Right cardiac atrium (tissue), 5 donors: ENCODE measurements at places on chromosomes 3 and 15. TPM values are rescaled to one million over a fixed set of nuclear protein-coding genes. Genes with fewer than 3 reads are reported as not detected.

GRCh38 chr3:53633197-53633787 is 138.9 kb downstream of the CACNA1D start:
- no peak for DNase-seq

- no peak for DNase-seq
Measured at GRCh38 chr3:37945807-37946530, 44.6 kb upstream of the VILL start.

GRCh38 chr3:170301405-170301804 is 56.1 kb upstream of the SKIL start:
- DNase-seq = no peak

- DNase-seq = no peak
Measured at GRCh38 chr3:151753846-151754245, 20.1 kb downstream of the AADACL2 start.

GRCh38 chr3:15206662-15207576 is 873 bp downstream of the CAPN7 start:
- no peak for DNase-seq

DNA sequence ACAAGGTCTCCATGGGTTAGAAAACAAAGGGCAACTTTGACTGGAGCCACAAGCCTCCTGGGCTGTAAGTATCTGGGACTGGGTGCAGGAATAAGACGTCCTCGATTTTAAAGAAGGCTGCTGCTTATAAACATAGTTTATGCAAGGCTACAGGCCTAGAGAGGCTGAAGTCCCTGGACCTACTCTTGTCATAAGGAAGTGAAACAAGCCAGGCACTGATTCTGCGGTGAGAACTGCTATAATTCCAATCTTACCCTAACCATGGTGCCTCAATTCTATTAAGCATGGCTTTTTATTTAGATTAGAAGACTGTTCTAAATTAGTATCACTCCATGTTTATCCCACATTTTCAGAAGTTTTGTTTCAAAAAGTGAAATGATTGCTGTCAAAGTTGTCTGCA is 777.6 kb downstream of the PLOD2 start:
- no peak for DNase-seq

DNA sequence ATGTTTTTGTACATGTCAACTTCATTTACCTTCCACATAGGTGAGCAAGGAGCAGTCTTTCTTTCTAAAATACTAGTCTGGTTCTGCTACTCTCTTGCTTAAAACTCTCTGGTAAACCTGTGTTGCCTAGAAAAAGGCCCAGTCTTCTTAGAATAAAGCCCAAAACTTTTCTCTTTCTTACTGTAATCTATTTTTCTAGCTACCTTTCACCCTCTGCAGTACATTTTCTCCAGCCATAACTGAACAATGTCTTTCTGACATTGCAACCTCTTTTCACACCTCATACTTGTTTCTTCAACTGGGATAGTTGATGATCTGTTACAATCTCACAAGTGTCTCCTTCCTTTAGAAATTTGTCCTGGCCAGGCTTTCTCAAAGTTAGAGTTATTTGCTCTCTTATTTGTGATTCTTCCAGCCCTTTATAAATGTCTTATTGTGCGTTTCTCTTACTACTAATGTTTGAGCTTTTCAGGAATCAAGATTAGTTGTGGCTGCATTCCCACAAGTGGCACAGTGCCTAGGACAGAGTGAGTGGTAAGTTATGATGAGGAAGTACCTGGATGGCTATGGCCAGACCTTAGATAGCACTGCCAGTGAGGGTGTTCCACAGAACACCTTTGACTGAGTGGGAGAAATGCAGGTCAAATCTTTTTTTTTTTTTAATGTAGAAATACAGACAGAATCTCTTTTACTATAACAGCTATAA is 313.4 kb upstream of the SATB1 start:
- DNase-seq = no peak

DNA sequence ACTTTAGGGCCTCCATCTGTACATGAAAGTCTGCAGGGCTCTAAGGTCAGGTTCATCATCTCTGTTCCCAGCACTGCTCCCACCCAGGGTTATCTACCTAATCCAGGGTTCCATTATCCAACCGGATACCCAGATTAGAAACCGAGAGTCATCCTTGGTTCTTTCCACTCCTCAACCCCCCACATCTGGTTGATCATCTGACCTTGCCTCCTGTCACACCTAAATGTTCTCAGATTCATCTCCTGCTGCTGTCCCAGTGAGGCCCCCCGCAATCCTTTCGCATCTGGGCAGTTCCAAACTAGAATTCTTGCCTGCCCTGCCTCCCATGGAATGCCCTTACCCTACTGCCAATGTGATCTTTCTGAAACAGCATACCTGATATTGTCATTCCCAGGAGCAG is 136.5 kb downstream of the PDE8A start:
- DNase-seq = no peak

- DNase-seq = peak; percentile 81
Measured at GRCh38 chr3:151460774-151461450, at the start of gene IGSF10. TSS of gene IGSF10 (minus strand) at chr3:151461061. CDS start at chr3:151458709, 2,352 bp downstream.

- no peak for DNase-seq
Measured at GRCh38 chr3:177483182-177483967, 286.1 kb upstream of the TBL1XR1 start.

DNA sequence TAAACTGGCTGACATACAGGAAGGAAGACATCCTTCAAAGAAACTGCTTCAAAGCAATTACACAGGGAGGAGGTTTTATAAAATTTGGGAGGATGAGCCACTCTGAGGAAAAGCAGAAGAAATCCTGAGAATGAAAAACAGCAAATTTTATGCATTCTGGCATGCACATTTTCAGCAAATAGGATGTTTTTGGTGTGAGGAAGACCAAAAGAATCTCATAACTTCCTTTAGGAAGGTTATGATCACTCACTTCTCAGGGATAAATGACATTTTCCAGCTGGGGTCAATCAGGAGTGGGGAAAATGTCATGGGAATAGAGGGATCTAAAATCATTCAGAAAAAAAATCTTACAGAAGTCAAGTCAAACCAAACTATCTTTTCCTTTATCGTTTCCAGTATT is 371.7 kb upstream of the CNTN6 start:
- no peak for DNase-seq

DNA sequence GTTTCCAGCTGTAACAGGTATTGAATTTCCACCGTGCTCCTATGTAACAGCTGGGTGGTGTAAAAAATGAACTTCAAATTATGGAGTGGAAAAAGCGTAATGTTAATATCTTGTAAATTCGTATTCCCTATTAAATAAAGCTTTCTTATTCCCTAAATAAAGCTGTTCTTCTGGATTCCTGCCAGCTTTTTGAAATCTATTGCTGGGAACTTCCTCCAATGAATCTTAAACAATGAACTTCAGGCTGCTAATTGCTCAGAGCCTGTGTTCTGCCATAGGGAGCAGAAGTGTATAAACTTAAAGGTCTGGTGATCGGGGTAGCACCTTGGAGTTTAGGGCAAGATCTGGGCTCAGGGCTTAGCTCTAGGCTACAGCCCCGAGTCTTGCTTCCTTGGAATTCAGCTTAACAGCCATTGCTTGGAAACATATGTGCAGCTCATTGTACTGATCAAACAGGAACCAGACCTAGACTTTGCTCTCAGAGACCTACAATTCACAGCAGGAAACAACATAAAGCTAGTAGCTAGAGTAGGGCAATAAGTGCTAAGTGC is 1.4 kb downstream of the ARL14 start:
- no peak for DNase-seq

- no peak for DNase-seq
Measured at GRCh38 chr3:126607214-126607908, 47.6 kb downstream of the TXNRD3 start.

The PLA2G4E gene
- total RNA-seq = 0.06 TPM

The LRRC2 gene
- total RNA-seq = 13.3 TPM

The SKOR1 gene
- total RNA-seq = 0.28 TPM

The HIGD2B gene
- not detected for total RNA-seq

The ALPK3 gene
- total RNA-seq = 77.6 TPM
